ENCODE measurements at places on chromosomes 2 and 18.
A peak's percentile ranks its signal among the peaks of the same experiment; 100 is the strongest.

GRCh38 chr2:174560737-174561136 lies 36.9 kb downstream of the WIPF1 start:
- no peak for DNase-seq

DNA sequence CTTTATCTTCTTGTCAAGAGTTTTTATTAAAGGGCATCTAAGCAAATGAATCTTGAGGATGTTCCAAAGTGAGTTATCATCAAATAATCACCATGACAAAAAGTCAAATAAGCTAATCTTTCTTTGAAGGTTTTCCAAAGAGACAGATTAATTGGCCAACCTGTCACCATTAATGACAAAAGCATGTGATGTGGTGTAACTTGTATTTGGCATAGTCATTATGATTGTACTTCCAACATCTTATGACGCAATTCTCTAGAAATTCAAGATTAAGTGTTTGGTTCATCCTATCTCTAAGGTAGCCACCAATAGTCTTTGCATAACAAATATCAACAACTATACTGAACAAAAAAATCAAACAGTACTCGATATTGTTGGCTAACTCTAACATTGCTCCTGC lies 28.6 kb downstream of the RBMS1 start:
- DNase-seq: no peak

DNA sequence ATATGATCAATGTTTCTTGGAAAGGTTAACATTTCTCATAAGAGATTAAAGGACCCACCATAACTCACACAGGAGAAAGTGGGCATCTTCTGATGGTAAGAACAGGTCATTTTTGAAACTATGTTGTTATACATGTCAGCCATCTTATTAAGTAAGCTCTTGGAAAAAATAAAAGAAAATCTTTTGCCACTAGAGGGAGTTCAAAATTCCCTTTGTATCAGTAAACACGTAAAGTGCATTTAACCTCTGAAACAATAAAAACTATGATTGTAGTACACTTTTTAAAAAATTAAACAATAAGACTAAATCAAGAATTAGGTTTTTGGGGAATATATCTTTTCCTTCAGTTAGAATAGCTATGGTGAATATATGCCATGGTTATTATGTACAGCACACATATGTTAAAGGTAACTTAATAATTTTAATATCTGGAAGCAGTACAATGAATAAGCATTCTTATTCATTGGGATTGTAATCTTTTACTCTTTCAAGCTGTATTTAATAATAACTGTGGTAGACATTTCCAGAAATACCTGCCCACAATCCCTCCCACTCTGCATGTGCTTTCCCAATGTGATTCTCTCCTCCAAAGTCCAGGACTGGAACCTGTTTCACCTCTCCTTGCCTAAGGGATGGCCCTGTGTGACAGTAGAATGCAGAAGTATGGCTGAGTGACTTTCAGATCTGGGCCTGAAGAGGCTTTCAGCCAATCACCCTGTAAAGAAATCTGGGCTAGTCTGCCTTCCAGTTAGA lies 64.2 kb downstream of the RBMS1 start:
- DNase-seq: no peak

- DNase-seq: no peak
These were observed at the start of gene VWA3B for GRCh38 chr2:98086491-98087446. Gene VWA3B, plus strand, starts transcription at chr2:98087167. Its CDS starts 5,926 bp downstream, at chr2:98093093.

- DNase-seq: no peak
These were observed 52.8 kb upstream of the PMAIP1 start for GRCh38 chr18:59846814-59847490.

- DNase-seq: peak; percentile 91
These were observed at the start of gene OTX1 for GRCh38 chr2:63050334-63051041. Gene OTX1, plus strand, starts transcription at chr2:63050830. Its CDS starts 2,161 bp downstream, at chr2:63052991.

- no peak for DNase-seq
These were observed 376.9 kb downstream of the RND3 start for GRCh38 chr2:150110548-150110947.

GRCh38 chr2:113370030-113370429 lies 67.5 kb upstream of the ZNG1B start:
- no peak for DNase-seq

DNA sequence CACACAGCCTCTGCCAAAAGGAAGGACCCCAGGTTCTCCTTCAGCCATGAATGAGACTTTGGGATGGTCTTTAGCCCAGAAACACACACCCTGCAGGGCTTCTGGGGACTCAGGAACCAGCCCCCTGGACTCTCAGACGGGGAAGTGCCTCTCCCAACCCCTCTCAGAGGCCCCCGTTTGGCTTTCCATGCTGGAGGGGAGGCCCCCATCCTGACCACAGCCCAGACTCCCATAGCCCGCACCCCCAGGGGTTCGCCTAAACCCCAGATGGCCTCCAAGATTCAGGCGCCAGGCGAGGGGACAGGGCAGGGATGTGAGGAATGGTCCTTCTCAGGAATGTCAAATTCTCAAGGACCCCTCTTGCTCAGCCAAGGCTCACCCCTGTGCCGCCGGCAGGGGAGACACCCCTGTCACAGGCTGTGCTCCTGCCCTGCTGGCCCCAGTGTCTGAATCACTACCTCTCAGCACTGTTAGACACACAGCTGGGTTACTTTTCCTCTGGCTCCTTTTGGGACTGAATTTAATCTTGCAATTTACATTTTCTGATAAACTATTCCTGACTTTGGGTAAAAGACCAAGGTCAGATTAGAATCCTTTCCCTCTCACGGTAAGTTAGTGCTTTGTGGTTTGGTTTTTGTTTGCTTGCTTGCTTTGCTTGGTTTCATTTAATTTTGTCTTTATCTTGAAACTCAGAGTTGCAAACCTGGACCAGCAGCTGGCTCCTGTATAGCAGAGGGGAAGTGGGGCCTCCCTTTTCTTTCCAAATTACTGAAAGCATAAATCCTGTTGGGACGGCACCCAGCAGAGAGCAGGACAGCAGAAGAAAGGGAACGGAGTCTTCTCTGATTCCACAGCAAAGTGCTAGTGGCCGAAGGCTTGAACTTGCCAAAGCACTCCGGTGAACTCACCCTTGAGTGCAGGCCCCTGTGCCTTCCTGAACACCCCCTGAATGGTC lies 198.9 kb upstream of the RAB6C start:
- DNase-seq: no peak

GRCh38 chr2:46413111-46413510 lies 66.3 kb upstream of the TMEM247 start:
- DNase-seq: no peak

GRCh38 chr18:38023871-38024270 lies 458.3 kb upstream of the CELF4 start:
- DNase-seq: no peak

- no peak for DNase-seq
These were observed 10.5 kb downstream of the GDF7 start for GRCh38 chr2:20677301-20678085.

GRCh38 chr2:239269173-239269885 lies 131.5 kb downstream of the HDAC4 start:
- no peak for DNase-seq

DNA sequence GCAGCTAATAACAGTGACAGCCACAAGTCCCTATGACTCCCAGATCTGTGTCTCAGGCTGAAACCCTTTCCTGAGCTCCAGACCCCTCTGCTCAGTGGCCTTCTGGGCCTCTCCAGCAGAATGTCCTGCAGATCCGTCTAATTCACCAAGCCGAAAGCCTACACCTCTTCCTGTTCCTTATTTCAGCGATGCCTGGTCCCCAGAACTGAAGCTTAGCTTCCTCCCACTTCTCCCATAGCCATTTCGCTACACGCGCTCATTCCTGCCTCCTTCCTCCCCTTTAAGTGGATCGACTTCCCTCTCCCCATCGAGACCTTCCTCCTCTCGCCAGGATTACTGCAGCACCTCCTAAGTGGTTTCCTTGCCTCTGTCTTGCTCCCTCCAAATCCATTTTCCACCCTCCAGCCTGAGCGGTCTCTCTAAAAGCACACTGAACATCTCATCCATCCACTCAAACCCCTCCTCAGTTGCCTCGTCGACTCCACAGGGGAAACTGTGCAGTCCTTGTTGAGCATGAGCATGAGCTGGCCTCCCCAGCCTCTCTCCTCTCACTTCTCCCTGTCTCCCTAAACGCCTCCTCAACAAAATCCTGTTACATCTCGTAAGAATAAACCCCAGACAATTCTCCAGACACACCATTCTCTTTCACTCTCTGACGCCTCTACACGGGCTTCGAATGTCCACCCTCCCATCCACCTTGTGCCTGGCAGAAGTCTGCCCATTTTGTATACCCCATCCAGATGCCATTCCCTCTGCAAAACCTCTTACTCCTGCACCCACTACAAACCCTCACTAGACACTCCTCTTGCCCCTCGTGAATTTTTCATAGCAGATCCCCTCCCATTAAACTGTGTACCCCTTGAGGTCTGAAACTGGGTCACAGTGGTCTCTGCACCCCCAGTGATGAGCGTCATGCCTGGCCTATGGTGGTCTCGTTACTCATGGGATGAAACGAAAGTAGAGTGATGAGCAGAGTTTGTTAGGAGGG lies 232.6 kb downstream of the ATAD2B start:
- DNase-seq: no peak

- peak; percentile 42 for DNase-seq
These were observed at the start of gene TGFBRAP1 for GRCh38 chr2:105329561-105330495. Gene TGFBRAP1, minus strand, starts transcription at chr2:105329735. Its CDS starts 21,434 bp downstream, at chr2:105308301.

- no peak for DNase-seq
These were observed 148.1 kb downstream of the ZNF407 start for GRCh38 chr18:74745633-74746403.

GRCh38 chr2:168470320-168471162 lies 14.5 kb downstream of the CERS6 start:
- DNase-seq: no peak

All from WERI-Rb-1 (cell line).